ENCODE measurements at places on chromosomes 1 and 21.

DNA sequence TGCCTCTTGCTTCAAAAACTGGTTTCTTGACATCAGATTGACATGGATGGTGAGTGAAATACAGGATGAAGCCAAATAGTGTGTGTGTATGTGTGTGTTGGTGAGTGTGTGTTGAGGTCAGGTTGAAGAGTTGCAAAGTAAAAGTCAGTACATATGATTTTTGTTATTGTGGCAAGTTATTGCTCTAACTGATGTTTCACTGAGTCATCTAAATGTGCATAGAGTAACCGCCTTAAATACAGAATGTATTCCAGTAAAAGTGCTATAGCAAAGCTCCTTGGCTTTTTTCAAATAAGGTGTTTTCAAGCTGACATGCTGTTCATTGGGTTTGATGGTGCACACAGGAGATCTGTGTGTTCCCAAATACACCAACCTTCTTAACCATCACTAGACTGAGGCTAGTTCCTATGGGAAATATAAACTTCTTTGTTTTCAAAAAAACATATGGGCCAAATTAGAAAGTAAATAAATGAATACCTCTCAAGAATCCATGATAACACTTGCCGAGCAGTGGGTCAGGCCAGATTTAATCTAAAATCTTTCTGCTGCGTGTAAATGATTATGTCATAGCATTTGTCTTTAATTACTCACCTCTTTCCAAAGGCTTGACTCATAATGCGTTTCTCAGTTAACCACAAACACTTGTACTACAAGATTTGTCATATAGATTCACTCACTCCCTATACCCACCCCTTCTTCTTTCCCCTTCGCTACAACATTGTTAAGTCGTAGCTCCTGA is 151.1 kb downstream of the LYPLAL1 start:
- no peak for DNase-seq

DNA sequence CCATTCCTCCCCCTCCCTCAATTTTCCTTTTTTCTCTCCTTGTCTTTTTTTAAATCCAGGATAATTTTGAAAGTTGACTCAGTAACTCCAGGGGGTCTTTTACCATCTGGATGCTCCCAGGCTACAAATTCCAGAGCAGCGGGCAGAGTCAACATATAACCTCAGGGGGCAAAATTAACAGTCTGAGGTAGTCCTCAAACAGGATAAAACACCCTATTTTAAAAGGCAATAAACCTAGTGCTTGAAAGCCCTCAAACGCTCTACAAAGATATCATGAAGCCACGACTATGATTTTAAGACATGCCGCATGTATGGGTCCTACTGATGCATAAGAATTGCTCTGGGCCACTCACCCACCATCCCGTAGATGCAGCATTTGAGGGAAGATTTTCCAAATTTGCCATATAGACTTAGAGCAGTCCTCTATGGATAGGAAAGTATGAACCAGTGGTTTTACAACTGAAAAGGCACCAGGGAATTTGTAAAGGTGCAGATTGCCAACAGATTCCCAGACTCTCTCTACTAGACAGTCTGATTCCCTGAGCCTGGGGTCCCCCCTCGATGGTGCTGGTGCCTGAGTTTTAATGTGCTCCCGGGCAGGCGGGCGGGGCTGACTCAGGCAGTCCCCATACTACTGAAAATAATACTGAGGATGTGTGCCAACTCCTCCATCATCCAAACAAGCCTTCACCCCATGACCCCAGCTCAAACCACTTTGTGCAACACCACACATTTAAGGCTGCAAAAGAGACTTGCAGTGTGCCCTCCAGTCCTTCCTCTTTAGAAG is 37.2 kb downstream of the PTPN14 start:
- DNase-seq, result peak; percentile 3

- DNase-seq, result no peak
Observed at GRCh38 chr1:168408884-168409283, 128.2 kb downstream of the TBX19 start.

DNA sequence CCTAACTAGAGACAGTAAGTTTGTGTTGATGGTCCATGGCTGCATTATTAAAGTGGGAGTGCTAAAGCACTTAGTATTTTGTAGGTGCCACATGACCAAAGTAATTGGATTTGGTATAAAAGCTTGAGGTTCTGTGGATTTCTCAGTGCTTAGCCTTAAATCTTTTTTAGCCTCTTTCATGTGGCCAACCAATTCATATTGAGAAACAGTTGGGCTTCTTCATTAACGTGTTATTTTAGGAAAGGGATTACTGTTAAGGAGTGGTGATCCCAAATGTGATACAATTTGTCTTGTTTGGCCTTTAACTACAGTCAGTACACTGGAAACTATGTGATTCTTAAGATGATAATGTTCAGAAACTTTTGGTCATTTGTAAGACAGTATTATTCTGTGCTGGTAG is 25.5 kb downstream of the MAN1A2 start:
- no peak for DNase-seq

- DNase-seq, result peak; percentile 79
Observed at GRCh38 chr1:23343221-23344110, 618 bp downstream of the HNRNPR start.

DNA sequence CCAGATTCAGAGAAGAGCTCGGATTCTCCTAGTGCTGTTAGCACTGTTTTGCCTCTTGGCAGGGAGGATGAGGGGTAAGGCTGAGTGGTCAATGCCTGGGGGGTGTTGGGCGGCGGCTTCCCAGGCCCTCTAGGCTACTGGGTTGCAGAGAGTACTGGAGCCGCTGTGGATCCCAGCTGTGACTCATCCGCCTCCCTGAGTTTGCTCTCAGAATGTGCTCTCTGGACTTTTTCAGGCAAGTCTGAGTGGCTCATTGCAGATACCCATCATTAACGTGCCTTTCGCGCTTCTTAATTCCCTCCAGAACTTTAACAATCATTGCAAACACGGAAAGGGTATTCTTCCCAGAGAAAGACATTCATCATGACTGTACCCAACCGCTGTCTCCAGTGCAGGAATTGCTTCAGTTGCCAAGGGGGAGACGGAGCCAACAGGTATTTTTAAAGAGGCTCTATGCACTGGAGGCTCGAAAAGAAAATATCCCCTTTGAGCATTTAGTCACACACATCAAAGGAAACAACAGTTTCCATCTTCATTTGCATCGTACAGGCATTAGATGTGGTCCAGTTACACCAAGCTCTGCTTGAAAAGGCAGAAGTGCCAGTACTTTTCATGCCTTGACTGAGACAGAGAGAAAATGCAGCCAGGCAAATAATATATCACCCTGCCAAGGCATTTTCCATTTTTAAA is 14.4 kb upstream of the CAMTA1 start:
- no peak for DNase-seq

DNA sequence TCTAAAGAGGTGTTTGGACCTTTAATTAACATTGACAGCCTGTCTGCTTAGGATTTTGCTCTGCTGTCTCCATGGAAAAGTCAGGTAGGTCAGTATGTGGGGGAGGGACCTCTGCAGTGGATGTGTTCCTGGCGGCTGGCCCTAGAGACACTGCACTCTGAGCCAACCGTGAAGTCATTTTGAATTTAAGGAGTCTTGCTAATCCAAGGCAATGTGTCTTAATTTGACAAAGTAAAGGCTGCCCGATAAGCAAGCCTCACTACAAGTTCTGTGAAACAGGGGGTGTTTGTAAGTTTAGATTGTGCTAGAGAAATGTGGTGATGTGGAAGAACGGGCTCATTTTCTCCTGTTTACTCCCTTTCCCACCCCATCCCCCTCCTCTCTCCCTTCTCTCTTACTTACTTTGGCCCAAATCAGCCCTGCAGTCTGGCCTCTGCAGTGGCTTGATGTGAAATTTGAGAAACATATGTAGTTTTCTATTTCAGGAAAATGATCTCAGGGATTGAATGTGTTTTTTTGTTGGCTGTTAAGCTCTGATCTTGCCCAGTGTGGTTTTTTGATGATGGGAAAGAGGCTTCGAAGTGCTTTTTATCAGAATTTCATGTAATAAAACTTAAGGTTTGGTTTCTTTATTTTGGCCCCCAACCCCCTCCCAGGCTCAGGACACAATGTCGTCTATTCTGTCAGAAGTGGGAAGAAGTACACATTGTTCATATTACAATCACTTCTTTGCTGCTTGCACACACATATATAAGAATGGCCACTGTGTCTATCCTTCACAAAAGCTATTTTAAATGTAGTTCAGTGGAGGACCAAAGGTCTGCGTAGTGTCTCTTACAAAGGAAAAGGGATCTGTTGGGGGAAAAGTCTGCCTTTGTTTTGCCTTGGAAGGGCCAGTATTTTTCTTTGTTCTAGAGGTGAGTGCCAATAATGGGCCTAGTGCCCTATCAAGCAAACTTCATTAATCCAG is 96.6 kb downstream of the FGGY start:
- no peak for DNase-seq

DNA sequence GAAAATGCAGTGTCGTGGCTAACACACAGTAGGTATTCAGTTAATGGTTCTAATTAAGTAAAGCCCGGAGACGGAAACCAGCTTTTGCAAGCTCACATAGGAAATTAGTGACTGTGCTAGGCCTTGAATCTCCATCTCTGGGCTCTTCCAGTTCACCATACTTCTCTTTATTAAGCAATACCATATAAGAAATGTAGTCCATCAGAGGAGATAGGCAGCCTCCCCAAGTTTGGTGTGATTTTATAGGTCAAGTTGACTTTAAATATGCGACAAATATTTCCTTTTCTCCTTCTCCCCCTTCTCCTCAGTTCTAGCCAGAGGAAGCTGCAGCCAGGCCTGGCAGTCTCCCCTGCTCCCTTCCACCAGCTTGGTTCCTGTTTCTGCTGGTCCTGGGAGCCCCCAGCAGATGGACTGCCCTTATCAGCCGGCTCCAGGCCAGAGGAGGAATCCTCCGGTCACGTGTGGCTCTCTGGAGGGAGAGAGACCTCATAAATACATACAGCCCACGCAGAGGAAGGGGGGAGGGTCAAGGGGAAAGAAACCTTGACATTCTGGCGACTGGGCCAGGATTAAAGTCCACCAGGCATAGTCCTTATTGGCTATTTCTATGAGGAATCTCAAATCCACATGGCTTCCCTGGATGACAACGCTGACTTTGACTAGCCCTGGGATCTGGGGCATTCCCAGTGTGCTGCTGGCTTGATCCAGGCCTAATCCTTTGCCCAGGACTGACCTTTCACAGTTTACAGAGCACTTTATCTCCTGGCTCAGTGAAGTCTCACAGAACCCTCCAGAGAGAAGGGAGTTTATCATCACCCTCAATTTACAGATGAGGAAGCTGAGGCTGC is 115.1 kb upstream of the JUN start:
- DNase-seq, result peak; percentile 61

- peak; percentile 78 for DNase-seq
Observed at GRCh38 chr1:186605762-186606350, 74.4 kb downstream of the PTGS2 start.

GRCh38 chr1:45047032-45047431 is 35.0 kb downstream of the UROD start:
- DNase-seq, result no peak

DNA sequence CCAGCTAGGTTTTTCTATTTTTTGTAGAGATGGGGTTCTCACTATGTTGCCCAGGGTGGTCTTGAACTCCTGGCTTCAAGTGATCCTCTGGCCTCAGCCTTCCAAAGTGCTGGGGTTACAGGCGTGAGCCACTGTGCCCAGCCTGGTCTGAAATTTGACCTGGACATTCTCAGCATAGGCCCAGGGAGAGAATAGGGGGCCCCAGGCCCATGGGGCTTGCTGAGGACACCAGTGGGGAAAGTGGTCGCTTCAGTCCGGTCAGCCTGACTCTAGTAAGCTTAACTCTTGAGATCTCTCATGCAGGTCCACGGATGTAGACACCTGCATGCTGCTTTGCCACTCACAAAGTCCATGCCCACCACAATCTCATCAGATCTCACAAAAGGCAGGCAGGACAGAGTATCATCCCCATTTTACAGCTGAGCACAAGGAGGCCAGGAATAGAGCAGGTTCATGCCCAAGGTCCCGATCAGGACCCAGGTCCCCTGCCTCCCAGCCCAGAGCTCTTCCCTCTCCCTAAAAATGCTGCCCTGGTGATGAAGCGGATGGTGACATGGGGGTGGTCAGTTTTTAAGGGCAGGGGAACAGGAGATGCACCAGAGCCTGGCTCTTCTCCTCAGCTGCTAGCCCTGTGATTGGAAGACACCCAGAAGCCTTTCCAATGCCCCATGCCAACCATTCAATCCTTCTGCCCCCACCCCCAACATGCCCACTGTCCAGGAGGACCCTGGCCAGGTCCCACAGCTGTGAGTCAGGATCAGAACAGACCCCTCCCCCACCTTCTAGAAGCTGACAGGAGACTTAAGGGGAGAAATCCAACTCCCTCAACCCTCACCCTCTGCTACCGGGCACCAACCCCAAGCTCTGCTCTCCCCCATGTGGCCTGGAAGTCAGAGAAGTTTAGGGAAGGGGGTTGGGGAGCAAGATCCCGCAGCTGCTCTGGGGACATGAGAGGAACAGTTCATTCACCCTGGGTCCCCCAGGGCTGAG is 1.8 kb downstream of the FHL3 start:
- peak; percentile 51 for DNase-seq

- DNase-seq, result no peak
Observed at GRCh38 chr1:242449661-242450060, 74.8 kb downstream of the PLD5 start.

DNA sequence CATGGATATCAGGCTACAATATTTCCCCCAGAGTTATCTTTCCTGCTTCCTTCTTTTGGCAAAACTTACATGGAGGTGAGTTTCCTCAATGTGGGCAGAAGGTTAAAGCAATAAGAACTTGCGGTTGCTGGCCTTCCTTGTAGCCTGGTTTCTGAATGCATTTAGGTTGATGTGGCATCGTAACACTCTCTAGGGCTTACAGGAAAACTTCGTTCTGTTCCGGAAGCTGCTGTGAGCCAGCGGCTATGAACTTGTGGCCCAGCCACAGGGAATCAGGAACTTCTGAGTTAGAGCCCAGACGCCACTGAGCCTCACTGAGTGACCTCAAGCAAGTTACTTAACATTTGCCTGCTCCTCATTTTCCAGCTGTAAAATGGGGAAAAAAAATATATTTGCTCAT is 623.4 kb upstream of the ADAMTS5 start:
- DNase-seq, result no peak

GRCh38 chr1:99292886-99293285 is 28.6 kb downstream of the PLPPR4 start:
- no peak for DNase-seq

GRCh38 chr21:44993321-44994046 is 53.7 kb downstream of the SLX9 start:
- DNase-seq, result no peak

DNA sequence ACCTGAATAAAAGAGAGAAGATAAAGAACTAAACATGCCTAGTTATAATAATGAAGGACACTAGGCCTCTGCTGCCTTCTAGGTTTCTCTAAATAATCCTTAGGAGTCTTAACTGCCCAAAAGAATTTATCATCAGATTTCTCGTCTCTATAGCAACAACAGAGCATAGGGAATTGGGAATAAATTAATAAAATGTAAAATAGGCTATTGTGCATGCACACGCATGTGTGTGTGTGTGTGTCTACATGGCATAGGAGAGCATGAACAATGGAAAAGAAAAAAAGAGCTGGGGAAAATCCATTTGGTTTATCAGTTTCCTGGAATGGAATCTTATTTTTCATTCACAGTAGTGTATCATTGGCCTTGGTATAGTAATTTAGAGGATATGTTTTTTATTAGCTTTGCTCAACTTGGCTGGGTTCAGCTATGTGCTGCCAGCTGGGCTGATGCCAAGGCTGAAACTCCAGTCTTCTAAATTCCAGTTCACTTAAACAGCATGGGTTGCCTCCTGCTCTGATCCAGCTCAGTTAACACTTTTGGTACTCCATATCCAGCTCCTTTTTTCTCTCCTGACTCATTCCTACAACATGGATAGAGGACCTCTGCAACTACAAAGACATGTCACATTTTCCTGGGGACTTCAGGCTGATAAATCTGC is 80.6 kb upstream of the SLFNL1 start:
- DNase-seq, result no peak

Measured in suppressor macrophage (primary cell).